ENCODE measurements at places on chromosomes 3 and 15.

DNA sequence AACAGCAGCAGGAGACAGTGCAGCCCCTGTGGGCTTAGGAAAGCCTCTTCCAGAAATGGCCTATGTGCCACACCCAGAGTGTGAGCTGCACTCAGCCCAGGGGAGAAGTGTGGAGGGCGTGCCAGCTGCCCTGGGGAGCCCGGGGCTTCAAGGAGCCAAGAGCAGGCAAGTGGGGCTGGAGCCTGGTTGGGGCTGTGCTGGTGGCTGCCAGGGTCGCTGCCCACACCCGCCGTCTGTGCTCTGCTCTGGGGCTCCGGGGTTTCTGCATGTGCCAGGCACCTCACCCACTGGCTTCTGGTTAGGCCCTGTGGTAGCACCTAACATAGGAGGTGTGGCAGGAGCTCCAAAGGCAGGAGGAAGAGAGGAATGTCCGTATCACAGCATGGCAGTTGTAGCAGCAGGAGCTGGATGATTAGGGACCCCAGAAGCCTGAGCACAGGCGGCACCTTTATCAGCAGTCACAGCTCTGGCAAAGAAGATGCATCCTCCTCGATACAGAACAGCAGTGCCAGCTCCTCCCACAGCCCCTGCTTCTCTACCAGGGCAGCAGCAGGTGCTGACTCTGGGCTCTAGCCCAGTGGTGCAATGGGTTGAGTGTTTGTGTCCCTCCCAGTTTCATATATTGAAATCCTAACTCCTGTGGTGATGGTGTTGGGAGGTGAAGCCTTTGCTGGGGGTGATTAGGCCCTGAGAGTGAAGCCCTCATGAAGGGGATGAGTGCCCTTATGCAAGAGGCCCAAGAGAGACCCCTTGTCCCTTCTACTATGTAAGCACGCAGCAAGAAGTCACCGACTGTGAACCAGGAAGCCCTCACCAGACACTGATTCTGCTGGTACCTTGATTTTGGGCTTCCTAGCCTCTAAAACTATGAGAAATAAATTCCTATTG, 70.0 kb upstream of the KLF13 start:
- DNase-seq: no peak

DNA sequence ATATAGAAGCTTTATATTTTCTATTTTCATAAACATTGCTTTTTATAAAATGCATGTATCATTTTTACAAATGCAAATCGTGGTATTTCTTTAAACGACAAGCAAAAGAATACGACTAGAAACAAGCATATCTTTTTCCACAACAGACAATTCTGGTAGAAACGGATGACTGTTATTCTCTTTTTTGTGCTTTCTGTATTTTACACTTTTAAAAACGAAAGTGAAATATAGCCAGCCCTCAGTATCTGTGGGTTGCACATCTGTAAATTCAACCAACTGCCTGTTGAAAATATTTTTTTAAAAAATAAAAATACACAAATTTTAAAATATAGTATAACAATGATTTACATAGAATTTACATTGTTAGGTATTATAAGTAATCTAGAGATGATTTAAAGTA, 61.3 kb downstream of the PRTG start:
- no peak for DNase-seq

GRCh38 chr3:13344663-13345062, 75.5 kb downstream of the NUP210 start:
- DNase-seq: no peak

GRCh38 chr3:131221731-131222130, 159.8 kb upstream of the NUDT16 start:
- DNase-seq: no peak

GRCh38 chr15:63366451-63366850, 15.2 kb downstream of the CA12 start:
- no peak for DNase-seq

DNA sequence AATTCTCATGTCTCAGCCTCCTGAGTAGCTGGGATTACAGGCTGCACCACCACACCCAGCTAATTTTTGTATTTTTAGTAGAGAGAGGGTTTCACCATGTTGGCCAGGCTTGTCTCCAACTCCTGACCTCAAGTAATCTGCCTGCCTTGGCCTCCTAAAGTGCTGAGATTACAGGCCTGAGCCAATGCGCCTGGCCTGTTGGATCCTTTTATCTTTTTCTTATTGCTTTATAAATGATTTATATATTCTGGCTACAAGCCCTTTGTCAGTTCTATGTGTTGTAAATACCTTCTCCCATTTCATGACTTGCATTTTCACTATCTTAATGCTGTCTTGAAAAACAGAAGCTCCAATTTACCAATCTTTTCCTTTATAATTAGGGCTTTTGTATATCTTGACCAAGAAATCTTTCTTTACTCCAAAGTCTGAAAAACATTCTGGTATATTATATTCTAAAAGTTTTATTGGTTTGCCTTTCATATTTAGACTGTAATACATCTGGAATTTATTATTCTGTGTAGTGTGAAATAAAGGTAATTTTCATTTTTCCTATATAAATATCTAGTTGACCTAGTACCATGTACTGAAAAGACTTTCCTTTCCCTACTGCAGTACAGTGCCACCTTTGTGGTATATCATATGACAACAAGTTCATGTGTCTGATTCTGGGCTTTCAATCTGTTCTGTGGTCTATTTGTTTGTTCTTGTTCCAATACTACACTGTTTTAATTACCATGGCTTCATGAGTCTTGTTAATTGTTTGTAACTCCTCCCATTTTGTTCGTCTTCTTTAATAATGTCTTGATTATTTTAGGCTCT, 52.9 kb upstream of the RNU6-1 start:
- peak; percentile 38 for DNase-seq

DNA sequence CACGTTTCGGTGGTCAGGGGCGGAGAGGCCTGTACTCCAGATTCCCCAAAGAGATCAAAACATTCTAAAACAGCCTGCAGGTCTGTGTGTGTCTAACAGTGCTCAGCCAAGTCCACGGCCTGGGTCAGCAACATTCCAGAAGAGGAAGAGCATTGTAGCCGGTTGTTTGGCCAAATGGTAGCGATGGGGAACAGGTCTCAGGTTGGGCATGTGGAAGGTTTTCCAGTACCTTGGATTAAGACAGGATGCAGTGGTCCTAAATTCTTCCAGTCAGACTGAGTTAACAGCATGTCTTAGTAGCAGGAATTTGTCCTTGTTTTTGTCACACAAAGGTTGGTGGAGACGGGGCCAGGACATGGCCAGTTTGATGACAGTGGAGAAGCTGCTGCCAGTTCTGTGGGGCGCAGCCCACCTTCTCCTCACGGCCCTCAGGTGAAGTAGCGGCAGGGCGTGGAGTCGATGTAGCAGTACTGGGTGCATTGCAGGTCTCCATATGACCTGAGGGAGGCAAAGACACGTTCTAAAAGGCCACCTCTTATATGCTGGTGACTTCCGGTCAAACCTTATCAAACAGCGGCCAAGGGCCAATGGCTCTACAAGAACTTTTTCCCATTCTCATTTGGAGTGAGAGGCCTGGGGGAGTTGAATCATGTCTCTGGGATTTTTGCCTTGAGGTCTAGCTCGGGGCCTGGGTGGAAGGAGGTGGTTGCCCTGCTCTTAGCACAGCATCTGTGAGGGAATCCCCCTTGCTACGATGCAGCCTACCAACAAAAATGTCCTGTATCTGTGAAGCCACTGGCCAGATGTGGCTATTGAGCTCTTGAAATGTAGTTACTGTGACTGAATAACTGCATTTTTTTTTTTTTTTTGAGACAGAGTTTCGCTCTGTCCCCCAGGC, 24.1 kb downstream of the EAF1 start:
- DNase-seq: no peak

- DNase-seq: no peak
These were observed 86.1 kb downstream of the CCNL1 start for GRCh38 chr3:157073810-157074209.

- peak; percentile 22 for DNase-seq
These were observed 100.0 kb downstream of the ZMAT3 start for GRCh38 chr3:178971614-178972013.

GRCh38 chr3:10242182-10243065, 5.8 kb upstream of the TATDN2 start:
- peak; percentile 74 for DNase-seq

DNA sequence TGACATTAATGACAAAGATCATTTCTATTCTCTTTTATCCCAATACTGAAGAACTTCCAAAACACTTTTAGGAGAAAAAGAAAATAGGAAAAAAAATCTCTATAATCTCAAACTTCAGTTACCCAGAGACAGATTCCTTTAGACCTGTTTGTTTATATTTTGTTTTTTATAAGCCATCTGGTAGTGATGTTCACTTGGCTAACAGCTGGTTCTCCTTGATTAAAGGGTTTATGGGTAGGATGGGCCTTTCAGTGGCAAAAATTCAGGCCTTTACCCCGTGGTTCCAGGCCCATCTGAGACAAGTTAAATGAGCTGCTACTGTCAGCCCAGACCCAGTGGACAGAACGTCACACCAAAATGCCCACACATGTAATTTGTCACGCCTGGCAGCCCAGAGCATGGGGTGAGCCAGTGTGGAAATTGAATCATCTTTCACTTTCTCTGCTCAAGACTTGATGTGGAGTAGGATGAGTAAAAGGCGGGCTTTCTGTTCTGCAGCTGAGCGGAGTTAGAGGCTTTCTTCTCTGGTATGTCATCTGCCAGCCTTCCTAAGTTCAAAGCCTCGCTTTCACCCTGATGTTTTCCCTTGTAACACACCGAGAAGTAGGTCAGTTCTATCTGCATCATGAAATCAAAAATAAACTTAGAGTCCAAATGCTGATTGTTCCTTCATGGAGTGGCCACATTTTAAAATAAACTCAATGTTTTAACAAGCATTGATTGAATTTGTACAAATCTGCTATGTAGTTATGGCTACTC, 62.5 kb upstream of the SKOR1 start:
- peak; percentile 36 for DNase-seq

DNA sequence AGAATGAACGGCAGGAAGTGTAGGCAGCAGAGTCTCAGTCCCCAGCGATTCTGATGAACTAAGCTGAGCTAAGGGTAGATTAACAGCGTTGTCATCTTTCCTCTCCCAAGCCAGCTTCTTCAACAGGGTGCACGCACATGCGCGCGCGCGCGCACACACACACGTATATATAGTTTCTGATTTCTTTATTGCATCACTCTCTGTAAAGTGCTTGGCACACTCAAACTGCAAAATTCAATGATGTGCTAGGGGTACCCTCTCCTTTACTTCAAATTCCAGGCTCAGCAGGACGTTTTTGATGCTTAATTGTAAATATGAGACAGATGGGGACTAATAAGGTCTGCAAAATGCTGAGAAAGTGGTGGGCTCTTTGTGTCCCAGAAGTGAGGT, 26.1 kb upstream of the VPS8 start:
- peak; percentile 73 for DNase-seq

- no peak for DNase-seq
These were observed 42.5 kb upstream of the FMN1 start for GRCh38 chr15:33236841-33237509.

Measured in muscle of leg (tissue), 16 donors.